ENCODE measurements at places on chromosomes 5 and 9.

DNA sequence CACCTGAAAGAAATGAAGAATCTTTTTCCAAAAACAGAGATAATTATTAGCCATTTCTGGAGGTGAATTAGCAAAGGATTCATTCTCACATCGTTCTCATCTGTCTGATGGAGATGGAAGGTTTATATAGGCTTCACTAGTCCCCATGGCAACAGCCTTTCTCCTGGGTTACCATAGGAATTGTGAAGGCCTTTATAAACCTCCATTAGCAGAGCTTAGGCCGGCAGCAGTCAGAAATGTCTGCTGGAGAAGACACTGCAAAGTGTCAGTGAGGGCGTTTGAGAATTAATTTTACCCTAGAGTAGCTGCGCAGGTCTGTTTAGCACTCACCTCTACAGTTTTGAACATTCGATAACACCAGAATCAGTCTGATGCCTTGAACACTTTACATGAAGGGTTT is 290.4 kb upstream of the NR4A3 start:
- DNase-seq, result no peak

GRCh38 chr5:14574096-14574495 is 7.5 kb upstream of the OTULINL start:
- no peak for DNase-seq

DNA sequence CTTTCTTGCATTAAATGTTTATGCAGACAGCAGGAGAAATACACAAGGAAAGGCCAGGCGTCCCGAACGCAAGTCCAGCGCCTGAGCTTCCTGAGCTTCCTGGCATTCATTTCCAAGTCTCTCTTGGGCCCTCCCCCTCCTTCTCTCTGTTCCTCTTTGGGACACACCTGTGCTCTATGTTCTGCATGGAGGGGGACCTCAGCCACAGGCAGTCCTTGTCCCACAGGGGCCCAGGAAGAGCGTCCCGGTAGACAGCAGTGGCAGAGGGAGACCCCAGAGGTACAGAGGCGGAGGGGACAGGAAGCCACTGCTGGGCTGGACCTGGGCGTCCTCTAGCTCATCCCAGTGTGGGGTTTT is 221.3 kb downstream of the C9orf50 start:
- DNase-seq, result no peak

DNA sequence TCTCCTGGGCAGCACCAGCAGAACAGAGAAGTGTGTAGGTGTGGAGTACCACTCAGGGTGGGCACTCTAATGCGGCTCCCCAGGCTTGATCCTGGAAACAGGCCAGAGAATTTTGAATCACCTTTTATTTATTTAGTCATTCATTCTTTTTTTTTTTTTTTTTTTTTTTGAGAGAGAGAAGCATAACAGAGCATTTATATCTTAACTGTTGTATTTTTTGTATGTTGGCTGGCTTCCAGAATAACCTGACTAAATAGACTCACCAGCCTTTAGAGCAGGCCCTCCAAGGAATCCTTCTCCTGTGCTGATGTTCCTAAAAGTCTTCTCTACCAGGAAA is 153.4 kb downstream of the PIK3R1 start:
- peak; percentile 10 for DNase-seq

DNA sequence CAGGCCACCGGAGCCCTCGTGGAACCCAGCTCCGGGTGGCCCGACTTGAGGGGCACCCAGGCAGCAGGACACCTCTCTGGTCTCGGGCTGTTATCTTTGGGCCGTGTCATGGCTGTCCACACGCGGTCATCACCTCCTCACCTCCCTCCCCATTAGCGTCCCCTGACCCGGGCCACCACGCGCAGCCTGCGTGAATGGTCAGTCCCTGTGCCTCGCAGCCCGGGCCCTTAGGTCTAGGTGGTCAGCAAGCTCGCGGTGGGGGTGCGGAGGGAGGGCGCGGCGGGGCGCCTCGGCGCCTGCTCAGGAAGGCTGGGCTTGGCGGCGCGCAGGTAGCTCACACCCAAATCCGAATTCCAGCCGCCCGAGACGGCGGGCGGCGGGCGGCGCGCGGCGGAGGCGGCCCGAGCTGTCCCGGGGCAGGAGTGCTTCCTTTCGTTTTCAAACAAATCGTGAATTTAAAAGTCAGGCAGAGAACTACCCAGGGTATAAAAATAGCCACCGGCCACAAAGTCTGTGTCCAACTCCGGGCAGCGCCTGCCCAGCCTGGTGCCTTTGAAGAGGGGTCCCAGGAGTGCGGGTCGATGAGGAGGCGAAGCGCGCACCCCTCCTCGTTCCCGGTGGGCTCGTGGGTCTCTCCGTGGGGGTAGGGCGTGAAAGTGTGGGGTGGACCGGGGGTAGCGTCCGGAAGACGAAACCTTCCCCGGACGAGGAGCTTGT is 1.0 kb upstream of the RXRA start:
- DNase-seq, result peak; percentile 60

- DNase-seq, result no peak
Measured at GRCh38 chr5:29944327-29944726, 1249.2 kb upstream of the CDH6 start.

GRCh38 chr5:150178262-150178661 is 11.6 kb upstream of the SLC6A7 start:
- DNase-seq, result no peak

DNA sequence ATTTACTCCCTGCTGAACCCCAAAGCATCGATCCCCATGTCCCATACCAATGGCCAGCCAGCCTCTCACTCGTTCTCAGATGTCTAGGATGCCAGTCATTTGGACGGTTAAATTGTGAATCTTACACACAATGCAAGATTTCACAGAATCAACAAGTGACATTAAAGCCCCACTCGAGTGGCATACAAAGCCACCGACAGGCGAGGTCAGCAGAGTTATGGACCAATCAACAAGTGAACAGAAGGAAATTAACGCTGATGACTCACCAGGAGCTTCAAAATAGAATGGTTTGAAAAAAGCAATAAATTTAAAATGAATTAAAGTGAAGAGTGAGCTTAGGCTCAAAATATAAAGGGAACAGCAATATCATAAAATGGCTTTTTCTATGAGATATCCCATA is 8.2 kb upstream of the RUFY1 start:
- no peak for DNase-seq

DNA sequence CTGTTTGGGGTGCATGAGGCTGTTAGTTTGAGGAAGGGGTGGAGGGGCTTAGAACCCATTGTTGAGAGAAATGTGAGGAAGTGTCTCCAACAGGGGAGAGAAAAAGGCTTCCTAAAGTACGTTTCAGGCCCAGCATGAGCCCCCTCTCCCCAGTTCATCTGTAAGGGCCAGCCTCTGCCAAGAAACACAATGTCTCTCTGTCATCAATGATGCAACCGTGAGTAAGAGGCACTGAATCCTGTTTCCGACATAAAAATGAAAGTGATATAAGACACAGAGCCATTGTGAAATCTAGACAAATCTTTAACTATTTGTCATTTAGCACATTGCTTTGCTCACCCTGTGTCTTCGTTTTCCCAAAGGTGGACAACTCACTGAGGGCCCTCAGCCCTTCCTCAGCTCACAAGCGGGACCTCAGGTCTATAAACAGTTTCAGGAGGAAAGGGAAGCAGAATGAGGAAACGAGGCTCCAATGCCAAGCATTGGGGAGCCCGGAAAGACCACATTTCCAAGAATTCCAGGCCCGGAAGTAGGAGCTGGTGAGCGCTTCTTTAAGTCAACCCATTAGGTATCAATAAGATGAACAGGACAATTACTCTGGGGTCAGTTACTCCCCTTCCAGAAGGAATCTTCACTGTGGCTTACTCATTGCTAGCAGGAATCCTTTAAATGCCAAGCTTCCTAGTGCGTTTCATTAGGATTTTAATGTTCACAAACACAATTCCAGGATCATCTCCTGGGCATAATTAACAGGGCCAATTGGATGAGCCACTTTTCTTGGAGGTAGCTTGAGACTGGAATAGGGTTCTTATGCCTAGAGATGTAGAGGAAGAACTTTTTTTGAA is 59.0 kb upstream of the KLF4 start:
- DNase-seq, result peak; percentile 97

DNA sequence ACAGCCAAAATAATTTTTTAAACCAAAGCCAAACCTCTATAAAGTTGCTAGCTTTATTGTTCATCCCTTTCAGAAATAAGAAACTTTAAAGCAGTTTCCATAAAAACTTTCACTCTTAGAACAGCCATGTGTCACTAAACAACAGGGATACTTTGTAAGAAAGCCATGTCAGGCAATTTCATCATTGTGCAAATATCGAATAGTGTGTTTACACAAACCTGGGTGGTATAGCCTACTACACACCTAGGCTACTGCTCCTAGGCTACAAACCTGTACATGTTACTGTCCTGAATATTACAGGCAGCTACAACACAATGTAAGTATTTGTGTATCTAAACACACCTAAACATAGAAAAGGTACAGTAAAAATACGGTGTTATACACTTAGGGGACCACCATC is 59.9 kb downstream of the TLE1 start:
- DNase-seq, result no peak

- no peak for DNase-seq
Measured at GRCh38 chr9:1469996-1470395, 419.8 kb downstream of the DMRT2 start.

DNA sequence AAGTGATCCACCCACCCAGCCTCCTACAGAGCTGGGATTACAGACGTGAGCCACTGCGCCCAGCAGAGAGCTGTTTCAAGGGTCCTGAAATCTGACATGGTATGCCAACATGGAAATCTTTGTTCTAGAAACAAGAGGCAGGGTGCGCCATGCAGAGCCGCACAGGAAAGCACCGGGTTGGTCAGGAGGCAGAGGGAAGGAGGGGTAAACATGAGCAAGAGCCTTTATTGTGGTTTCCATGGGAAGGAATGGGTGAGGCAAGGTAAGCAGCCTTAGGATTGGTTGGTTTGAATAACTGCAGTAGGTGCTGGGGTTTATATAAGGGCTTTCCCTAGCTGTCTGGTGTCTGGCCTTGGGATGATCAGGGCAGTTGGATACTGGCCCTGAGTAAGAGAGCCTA is 5.5 kb upstream of the EXOSC2 start:
- no peak for DNase-seq

GRCh38 chr5:115601701-115602590 is at the start of gene TICAM2:
Gene TICAM2, minus strand, starts transcription at chr5:115602479. Its CDS starts 21,223 bp downstream, at chr5:115581256.
- peak; percentile 79 for DNase-seq

- peak; percentile 3 for DNase-seq
Measured at GRCh38 chr9:21102305-21102704, 24.6 kb upstream of the IFNB1 start.

Measured in fibroblast of skin of right biceps (primary cell).